ENCODE measurements at places on chromosomes 2 and 18.

DNA sequence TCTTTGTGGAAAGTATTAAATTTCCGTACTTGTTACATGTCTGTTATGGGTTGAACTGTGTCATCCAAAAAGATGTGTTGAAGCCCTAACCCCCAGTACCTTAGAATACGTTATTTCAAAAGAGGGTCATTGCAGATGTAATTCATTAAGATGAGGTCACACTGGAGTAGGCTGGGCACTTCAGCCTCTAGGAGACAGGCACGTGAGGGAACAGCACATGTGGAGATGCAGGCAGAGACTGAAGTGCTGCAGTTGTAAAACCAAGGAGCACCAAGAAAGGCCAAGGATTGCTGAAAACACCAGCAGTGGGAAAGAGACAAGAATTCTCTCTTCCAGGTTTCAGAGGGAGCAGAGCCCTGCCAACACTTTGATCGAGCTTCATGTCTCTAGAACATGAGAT is 4.6 kb upstream of the RHBDD1 start:
- no peak for DNase-seq

- no peak for DNase-seq
These were observed 209.2 kb upstream of the SYT4 start for GRCh38 chr18:43486462-43486861.

GRCh38 chr2:7333960-7334493 is 416.8 kb downstream of the RNF144A start:
- DNase-seq: no peak

- DNase-seq: no peak
These were observed 4.6 kb downstream of the SP140 start for GRCh38 chr2:230230087-230230486.

- DNase-seq: no peak
These were observed 7.7 kb downstream of the ZSCAN30 start for GRCh38 chr18:35282353-35282752.

- DNase-seq: no peak
These were observed 24.2 kb upstream of the SCYGR1 start for GRCh38 chr2:227411990-227412350.

GRCh38 chr18:49936821-49937220 is 123.5 kb upstream of the ACAA2 start:
- no peak for DNase-seq

DNA sequence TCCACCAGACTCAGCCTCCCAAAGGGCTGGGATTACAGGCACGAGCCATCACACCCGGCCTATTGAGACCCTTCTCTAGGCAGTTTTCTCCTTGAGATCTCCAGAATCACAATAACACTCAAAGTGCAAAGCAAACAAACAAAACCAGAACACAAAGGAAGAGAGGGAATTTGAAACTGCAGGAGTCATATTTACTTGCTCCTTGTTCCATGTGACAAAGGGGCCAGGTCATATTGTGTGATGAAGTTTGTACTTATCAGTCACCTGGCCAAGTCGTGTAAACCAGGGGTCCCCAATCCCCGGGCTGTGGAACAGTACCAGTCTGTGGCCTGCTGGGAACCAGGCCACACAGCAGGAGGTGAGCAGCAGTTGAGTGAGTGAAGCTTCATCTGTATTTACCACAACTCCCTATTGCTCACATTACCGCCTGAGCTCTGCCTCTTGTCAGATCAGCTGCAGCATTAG is 26.5 kb downstream of the SCYGR8 start:
- DNase-seq: no peak

GRCh38 chr2:127454595-127455565 is 36.7 kb downstream of the PROC start:
- no peak for DNase-seq

- no peak for DNase-seq
These were observed 79.5 kb upstream of the YWHAQ start for GRCh38 chr2:9710311-9710710.

- no peak for DNase-seq
These were observed 21.6 kb downstream of the ASAP2 start for GRCh38 chr2:9228088-9228751.

- no peak for DNase-seq
These were observed 1036.5 kb upstream of the CNTNAP5 start for GRCh38 chr2:122988395-122989221.

GRCh38 chr2:42048299-42049220 is 739 bp downstream of the PKDCC start:
- DNase-seq: no peak

DNA sequence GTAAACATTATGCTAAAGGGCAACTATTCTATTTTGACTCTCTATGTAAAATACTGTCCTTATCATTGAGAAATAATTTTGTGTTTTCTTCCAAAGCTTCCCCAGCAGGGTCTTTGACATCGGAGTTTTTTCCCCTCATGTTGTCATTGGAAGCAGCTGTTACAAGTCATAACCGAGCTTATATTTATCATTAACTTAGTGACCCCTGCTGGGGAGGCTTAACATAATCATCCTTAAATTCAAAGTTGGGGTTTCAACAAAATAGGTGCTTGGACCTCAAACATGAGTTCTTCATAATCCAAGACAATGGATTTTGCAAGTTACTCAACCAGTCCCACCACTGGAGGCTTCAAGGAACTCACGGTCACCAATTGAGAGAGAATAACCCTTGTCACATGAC is 330.9 kb downstream of the DCC start:
- no peak for DNase-seq

DNA sequence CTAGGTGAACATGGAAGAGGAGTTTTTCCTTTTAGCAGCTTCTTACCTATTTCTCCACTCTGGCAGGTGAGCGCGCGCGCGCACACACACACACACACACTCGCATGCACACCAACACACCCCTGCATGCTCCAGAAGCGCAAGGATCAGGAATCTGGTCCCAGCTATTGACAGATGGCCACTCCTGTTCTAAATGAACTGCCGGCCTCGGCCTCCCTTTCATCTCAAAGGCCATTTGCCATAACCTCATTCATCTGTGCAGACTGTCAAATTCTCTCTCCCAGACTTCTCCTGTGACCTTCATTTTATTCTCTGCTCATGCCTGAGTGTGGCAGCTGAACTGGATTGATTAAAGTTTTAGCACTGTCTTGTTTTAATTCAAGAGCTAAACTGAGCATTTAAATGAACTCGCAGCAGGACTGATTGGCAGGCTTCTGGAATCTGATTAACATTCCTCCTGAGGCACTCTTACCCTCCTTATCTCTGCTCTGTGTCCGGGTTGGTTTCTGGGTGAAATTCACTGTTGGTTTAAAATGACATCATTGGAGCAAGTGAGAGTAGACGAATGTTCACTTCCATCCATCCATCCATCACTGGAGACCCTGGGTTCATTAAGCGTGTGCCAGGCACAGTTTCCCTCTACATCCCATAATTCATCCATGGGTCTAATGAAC is 58.8 kb downstream of the FECH start:
- no peak for DNase-seq

DNA sequence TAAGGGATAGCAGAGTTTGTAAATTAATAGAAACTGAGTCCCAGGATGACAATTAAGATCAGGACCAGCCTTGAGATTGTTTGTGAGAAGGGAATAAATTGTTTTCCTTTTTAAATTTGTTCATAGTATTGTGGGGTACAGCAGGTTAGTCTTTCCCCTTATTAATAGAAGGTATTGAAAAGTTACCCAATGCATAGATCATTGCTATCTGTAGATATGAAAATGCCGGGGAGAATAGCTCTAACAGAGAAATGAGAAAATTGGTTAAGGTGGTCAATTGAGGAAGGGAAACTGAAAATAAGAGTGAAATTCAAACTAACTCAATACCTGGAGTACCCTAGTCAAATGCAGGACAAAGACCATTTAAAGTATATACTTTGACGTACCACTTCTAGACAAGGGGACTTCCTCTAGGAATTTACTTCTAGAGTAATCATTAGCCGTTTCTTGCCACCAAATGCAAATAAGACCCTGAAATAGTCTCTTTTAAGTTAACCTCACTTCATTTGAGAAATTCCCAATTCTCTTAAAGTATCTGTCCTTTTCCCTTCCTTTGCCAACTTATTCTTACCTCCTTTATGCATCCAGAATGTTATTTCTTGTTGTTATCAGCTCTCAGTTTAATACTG is 1224.4 kb upstream of the LRRTM1 start:
- DNase-seq: no peak

GRCh38 chr2:53911434-53912189 is 51.8 kb upstream of the GPR75 start:
- DNase-seq: no peak

DNA sequence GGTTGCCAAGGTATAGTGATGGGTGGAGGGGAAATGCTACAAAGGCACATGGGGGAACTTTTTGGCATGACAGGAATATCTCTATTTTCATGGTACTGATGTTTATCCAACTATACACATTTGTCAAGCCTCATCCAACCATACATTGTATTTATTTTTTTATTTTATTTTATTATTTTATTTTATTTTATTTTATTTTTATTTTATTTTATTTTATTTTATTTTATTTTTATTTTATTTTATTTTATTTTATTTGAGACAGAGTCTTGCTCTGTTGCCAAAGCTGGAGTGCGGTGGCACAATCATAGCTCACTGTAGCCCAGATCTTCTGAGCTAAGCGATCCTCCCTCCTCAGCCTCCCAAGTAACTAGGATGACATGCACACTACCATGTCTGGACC is 219.1 kb downstream of the ZRANB3 start:
- DNase-seq: no peak

- DNase-seq: no peak
These were observed 34.5 kb downstream of the PSMG2 start for GRCh38 chr18:12737243-12737902.

GRCh38 chr2:99876956-99877355 is 265.4 kb downstream of the AFF3 start:
- DNase-seq: no peak

DNA sequence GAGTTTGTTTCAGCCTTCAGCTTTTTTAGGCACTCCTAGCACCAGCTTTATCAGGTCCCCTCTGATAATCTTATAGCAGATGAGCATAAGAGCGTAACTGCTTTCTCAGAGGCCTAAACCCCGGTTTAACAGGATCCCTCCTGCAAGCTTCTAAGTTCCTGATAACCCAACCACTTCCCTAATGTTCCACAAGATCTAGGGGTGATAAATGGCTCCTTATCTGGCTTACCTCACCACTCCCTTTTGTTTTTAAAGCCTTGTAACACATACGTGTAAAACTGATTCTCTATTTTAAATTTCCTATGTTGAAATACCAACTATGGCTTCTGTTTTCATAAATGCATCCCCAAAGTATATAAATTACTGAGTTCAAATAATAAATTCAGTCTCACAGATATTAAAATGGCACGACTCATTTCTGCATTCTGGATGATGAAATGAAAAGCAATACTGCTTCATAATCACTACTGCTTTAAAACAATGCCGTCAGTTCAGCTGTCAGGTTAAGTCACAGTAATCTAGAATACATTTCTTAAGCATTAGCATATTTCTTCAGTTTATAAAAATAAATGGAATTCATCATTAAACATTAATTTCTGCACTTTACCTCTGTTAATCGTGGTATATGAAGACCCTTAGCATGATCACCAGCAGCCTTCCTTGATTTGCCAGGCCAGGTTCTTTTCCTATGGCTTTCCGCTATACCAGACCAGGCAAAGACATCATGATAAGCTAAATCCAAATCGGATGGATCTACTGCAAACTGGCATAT is 126.3 kb downstream of the C2orf74 start:
- no peak for DNase-seq

DNA sequence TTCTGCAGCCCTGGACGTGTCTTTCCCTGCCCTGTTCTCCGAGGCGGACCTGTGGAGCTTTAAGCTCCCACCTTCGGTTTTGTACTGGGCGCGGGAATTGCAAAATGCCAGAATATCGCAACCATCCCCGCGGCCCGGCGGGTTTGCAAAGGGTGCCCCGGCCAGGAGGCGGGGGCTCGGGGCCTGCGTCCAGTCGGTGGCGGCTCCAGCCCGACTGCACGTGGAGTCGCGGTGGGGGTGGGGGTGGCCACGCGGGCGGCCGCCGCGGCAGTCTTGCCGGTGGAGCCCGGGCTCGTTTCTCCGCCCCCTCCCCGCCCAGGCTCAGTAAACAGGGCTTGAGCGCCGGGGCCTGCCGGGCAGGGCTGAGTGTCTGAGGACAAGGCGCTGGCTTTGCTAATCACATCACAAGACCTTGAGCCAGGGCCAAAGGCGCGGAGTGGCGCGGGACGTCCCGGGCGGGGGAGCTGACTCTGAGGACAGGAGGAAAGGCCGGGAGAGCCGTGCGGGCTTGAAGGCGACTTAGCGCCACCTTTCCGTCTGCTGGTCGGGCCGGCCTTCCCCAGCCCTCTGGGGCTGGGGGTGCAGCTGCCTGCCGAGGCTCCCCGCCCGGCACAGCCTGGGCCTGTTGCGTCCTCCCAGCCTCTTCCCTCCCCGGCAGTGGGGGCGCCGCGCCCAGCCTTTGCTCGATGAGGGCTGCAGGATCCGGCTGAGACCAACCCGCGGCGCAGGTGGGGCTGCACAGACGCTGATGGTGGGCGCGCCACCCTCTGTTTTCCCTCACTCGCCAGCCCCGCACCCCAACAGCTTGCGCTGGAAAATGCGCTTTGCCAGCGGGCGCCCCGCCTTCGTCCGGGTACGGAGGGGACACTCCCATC is 786 bp upstream of the ZFP36L2 start:
- peak; percentile 48 for DNase-seq

- peak; percentile 1 for DNase-seq
These were observed 82.1 kb downstream of the TNP1 start for GRCh38 chr2:216777637-216778273.

DNA sequence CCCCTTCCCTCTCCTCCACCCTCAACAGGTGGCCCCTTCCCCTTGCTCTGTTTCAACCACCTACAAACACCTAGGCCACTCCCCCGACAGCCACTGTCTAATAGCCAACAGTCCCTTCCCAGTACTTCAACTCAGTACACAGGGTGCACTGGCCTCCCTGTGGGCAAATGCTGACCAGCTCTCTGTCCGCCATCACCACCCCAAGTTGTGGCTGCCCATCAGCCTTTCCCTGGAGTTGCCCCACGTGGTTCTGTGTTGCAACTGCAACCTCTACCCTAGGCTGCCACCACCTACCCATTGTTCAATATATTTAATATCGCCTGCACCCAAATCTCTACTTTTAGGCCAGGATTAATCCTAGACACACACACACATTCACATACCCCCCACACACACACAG is 173.5 kb downstream of the MREG start:
- DNase-seq: no peak

- no peak for DNase-seq
These were observed 202.2 kb downstream of the TNS1 start for GRCh38 chr2:217800433-217801114.

GRCh38 chr2:195819276-195819675 is 162.2 kb downstream of the SLC39A10 start:
- no peak for DNase-seq

DNA sequence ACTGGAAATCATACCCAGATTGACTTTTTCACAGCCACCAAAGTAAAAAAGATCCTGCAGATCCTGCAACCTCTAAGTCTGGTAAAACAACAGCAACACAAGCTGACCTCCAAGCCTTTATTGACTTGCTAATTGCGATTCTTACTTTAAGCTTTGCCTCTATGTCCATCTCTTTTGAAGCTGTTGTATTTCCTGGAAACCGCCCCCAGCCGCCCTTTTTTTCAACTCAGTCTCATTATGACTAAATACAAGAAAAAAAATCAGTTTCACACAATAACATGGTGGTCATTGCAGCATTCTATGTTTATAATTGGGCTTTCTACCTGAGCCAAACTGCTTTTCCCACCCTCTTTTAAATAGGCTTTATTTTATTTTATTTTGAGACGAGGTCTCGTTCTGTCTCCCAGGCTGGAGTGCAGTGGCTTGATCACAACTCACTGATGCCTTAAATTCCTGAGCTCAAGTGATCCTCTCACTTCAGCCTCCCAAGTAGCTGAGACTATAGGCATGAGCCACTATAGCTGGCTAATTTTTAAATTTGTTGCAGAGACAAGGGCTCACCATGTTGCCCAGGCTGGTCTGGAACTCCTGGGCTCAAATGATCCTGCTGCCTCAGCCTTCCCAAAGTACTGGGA is 76.2 kb downstream of the MOGAT1 start:
- no peak for DNase-seq
